ENCODE measurements at places on chromosomes 12 and 14.

- no peak for DNase-seq
These were observed 111.7 kb upstream of the MIS18BP1 start for GRCh38 chr14:45364565-45365156.

DNA sequence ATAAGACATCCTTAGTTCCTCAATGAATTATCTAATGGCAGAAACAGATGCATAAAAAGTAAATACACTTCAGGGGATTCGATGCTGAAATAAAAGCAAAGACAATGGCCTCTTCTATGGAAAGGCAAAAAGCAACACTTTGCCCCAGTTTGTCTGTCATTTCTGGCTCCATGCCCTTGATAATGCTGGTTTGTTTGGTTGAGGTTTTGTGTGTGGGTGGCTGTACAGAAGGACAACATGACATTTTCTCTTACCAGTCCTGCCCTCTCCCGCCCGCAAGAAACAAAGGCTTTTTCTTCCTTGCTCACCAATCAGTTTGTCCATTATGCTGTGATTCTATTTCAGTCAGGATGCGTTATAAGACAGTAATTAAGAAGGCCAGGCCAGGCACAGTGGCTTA, 18.1 kb upstream of the WDR89 start:
- no peak for DNase-seq

- no peak for DNase-seq
These were observed 22.6 kb upstream of the AMIGO2 start for GRCh38 chr12:47102406-47102805.

- no peak for DNase-seq
These were observed 116.8 kb downstream of the PRMT8 start for GRCh38 chr12:3607821-3608220.

- DNase-seq, result no peak
These were observed 16.8 kb upstream of the DYNC1H1 start for GRCh38 chr14:101947577-101947903.

DNA sequence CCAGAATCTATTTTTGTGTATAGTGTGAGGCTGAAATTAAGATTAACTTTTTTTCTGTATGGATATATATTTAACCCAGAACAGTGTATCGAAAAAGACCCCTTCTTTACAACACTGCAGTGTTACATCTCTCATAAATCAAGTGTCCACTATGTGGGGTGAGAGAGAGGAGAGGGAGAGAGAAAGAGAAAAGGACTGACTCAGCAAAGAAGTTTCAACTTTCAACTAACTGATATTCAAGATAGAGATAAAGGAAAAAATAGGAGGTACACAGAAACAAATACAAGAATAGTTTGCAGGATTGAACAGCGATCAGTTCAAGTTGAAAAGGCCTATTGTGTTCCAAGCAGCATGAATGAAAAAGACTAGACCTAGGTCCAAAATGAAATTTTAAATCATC, 126.7 kb upstream of the NEDD1 start:
- DNase-seq, result no peak
